HAP-1 (cell line): ENCODE measurements at places on chromosomes 4 and X.

- DNase-seq = no peak
These were observed 15.8 kb downstream of the WDR1 start for GRCh38 chr4:10100734-10101216.

DNA sequence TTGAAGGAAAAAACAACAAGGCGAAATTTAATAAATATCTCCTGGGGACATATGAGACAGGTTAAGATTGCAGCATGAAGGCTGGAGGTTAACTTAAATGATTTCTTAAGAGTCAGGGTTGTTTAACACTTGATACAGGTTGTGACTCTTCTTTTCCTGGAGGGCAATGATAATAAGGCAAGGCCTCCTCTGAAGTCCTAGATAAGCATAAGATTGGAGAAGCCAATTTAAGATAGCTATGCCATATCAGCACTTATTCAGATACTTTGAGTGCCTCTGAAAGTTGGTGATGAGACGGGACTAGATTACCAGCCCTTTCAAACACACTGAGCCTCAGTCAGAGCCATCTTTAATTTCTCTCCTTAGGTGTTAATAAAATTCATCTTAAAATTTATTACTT lies 350.8 kb downstream of the FBXO8 start:
- no peak for DNase-seq

GRCh38 chr4:172750910-172751309 lies 417.7 kb upstream of the GALNT7 start:
- DNase-seq = no peak

DNA sequence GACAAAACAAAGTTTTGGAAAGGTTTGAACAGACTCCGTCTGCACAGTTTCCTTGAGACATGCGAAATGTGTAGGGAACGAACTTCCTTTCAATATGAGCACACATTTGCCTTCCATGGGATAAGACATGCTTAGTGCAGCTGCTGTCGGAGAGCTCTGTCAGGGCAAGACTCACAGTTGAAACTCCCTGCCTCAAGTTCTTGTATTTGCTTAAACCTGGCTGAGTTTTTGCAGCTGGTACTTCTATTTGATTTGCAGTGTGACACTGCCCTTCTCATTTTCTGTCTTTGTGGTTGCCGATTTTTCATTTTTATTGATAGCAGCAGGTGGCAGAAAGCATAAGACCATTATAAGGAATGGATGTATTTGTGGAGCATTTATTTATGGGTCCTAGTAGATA lies 18.2 kb upstream of the RHOH start:
- DNase-seq = no peak

DNA sequence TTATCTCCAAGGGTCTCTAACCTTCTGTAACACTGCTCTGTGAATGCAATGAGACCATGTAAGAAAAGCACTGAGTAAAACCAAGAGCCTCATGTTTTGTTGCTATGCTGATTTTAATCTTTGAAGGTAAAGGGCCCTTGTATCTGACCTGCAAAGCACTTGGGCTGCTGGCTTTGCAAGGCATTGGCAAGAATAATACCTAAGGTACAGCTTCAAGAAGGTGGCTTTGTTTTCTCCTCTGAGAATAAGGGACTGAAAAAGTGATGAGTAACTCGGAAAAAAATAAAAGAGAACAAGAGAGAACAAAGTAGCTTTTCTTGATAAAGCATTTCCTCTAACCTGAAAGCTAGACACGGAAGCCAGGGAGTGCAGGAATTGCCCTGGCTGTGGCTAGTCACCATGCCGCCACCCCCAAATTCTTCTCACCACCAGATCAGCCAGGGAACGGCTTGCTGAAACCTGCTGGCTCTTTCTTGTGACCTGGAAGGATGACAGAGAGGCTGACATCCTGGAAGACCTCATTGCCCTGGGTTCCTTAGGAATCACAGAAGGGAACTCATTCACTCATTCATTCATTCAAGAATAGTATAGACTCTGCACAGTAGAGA lies 41.8 kb upstream of the HS3ST1 start:
- DNase-seq = no peak
